NCI-H2081 treated with DMSO at 0.1 percent for 48 hours (cell line): ENCODE measurements at places on chromosomes 11 and 22.

- DNase-seq, result no peak
Measured at GRCh38 chr22:45102896-45103420, 60.8 kb upstream of the NUP50 start.

- DNase-seq, result no peak
Measured at GRCh38 chr22:45571089-45571488, 68.4 kb downstream of the FBLN1 start.

DNA sequence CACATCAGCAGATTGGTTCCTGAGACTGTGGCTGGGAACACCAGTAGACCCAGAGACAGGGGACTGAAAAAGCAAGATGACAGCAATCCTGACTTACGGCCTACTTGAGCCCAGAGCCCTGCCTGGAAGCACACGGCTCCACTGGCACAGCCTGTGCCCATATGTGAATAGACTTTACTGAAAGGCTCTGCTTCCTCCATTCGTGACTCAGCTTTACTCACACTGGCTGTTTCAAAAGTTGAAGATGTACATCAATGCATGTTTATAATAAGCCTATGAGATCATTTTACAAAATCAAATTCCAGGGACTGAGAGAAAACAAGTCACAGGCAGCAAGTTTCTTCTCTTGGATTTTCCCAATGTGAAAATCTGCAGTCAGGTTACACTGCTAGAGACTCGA lies 134.6 kb upstream of the TEAD1 start:
- no peak for DNase-seq

- DNase-seq, result no peak
Measured at GRCh38 chr11:131618201-131618600, 247.8 kb downstream of the NTM start.

GRCh38 chr11:75872887-75873416 lies 57.9 kb downstream of the UVRAG start:
- DNase-seq, result no peak
